ENCODE measurements at places on chromosomes 11 and 22.

DNA sequence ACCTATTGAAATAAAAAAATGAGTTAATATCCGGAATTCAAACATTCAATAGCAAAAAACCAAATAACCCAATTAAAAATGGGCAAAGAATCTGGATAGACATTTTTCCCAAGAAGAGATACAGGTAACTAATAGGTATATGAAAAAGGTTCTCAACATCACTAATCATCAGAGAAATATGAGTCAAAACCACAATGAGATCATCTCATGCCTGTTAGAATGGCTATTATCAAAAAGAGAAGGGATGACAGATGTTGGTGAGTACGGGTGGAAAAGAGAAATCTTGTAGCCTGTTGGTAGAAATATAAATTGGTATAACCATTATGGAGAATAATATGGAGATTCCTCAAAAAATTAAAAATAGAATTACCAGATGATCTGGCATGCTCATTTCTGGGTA is 26.9 kb upstream of the OR6M1 start:
- no peak for DNase-seq

GRCh38 chr11:115555336-115556090 is 51.3 kb upstream of the CADM1 start:
- no peak for DNase-seq

DNA sequence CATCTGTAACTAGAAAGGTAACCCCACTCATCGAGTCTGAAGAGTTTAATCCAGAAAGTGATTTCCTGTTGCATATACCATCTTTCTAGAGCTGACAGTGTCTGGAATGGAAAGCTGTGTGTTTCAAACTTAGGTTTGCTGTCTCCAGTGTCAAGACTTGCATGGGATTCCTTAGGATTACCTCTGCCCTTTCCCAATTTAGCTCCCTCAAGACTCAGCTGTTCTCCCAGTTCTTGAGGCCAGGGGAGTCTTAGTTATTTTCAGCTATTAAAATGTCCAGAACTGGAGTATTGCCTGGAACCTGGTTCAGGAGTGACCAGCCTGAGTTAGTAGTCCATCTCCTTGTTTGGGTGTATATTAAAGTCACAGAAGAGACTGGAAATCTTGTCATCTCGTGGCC is 25.0 kb upstream of the LDHA start:
- no peak for DNase-seq

DNA sequence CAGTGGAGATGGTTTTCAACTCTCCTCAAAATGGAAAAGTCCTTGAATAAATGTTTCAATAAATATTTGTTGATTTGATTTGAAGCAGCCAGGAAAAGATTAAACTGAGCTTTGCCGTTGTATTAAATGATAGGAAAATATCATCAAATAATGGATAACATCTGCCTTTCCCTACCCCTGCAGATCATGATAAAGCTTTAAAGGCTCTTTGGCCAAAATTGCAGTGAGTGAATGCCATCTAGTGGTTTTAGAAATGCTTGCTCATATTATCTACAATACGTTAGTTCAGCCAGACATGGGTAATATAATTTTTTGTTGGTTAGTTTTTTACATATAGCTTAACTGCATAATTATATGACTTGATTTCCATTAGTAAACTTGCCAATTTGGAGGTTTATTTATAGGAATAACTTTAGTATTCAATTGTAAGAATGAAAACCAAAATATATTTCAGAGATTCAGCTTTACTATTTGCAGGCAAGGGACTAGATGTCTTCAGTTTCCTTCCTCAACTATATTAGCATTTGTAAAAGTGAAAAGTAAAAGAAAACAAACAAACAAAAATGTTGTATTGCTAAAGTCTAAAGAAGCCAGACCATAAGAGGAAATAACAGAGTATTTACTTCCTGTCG is 159.2 kb downstream of the MSANTD4 start:
- DNase-seq = no peak

- DNase-seq = no peak
These were observed 110.0 kb downstream of the KIAA1671 start for GRCh38 chr22:25062386-25063085.

GRCh38 chr11:15451713-15452112 is 337.0 kb downstream of the INSC start:
- DNase-seq = no peak

- no peak for DNase-seq
These were observed 5.0 kb upstream of the MMP12 start for GRCh38 chr11:102879801-102880200.

DNA sequence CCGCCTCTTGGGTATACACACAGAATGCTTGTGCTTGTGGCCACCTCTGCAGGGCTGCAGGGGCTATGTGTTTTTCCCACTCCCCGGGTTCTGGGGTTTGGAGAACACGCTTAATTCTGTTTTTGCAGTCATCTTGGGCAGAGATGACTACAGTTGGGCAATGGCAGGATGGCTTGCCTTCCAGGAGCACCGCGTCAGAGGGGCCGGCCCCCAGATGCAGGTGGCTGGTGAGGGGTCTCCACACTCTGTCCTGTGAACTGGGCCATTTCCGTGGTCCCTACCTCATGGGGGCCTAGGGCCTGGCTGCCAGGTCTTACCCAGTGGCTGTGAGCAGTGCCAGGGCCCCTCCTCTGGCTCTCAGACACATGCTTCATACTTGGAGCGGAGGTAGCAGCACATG is 68.3 kb downstream of the CTTN start:
- no peak for DNase-seq

DNA sequence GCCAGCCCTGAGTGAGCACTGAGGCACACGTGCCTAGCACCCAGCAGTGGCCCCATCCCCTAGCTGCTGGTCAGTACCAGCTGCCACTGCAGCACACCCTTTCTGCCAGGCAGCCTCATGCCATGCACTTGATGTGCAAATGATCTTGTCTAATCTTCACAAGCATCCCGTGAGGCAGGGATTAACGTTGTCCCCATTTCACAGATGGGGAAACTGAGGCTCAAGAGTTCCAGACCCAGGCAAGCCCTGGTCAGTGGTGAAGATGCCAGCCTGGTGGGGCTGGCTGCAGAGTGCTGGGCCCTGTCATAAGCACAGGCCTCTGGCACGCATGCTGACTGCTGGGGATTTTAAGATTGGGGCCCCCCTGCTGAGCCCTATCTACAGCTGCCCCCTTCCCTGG is 8.4 kb upstream of the CDKN1C start:
- DNase-seq = no peak

DNA sequence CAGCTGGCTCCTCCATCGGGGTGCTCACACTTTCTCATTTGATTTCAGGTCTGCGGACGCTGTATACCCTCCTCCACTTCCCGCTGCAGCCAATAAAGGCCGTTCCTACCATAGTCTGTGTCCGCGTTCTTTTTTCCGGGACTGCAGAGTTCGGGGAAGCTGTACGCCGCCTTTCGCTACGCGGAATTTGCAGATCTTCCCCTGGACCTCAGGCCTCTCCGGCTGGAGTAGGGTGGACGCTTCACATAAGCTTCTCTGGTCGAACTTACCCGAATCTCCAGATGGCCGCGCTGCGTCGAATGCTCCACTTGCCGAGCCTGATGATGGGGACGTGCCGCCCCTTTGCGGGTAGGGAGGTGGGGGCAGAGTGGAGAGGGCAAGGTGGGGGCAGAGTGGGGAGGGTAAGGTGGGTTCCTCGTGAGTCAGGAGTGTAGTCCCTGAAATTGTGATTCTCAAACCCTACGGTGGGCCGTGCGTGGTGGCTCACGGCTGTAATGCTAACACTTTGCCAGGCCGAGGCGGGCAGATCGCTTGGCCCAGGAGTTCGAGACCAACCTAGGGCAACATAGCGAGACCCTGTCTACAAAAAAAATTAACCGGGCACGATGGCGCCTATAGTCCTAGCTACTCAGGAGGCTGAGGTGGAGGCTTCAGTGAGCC is 617 bp downstream of the CSKMT start:
- peak; percentile 60 for DNase-seq

DNA sequence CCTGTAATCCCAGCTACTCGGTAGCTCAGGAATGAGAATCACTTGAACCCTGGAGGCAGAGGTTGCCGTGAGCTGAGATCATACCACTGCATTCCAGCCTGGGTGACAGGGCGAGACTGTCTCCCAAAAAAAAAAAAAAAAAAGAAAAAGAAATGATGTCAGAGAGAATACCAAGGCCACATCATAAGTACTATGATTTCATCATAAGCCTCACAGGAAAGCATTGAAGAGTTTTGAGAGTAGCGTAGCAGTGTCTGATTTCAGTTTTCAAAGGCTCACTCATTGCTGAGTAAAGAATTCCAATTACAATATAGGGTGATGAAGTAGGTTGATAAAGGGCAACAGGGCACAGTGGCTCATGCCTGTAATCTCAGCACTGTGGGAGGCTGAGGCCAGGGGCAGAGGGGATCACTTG is 88.8 kb downstream of the MRTFA start:
- DNase-seq = no peak

DNA sequence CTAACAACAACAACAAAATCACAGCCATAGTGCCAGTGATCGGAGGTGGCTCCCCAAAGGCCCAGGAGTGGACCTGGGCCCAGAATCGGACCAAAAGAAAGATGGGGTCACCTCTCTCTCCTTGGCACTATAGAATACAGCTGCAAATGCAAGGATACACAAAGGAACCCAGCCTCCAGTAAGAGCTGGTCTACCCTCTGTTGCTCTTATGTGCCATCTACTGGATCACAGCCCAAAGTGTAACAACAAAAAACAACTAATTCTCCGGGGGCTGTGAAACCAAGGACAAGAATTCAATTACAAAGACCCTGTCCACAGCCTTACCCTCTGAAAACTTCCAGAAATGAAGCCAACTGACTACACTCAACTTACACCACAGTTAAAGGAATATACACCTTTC is 21.6 kb downstream of the OR8G5 start:
- DNase-seq = no peak

DNA sequence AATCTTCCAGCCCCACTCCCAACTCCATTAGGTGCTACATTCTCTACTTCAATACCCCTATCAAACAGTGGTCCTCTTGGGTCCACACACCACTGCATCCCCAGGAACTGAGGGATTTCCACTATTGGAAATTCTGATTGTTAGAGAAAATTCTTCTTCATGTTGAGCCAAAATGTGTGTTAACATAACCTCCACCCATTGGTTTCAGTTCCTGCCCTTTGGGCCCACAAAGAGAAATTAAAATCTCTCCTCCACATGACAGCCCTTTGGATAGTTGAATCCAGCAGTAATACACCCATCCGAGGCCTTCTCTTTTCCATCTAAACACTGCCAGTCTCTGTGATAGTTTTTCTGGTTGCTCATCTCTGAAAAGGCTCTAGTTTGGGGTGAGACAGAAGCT is 2.1 kb downstream of the VSIG2 start:
- no peak for DNase-seq

DNA sequence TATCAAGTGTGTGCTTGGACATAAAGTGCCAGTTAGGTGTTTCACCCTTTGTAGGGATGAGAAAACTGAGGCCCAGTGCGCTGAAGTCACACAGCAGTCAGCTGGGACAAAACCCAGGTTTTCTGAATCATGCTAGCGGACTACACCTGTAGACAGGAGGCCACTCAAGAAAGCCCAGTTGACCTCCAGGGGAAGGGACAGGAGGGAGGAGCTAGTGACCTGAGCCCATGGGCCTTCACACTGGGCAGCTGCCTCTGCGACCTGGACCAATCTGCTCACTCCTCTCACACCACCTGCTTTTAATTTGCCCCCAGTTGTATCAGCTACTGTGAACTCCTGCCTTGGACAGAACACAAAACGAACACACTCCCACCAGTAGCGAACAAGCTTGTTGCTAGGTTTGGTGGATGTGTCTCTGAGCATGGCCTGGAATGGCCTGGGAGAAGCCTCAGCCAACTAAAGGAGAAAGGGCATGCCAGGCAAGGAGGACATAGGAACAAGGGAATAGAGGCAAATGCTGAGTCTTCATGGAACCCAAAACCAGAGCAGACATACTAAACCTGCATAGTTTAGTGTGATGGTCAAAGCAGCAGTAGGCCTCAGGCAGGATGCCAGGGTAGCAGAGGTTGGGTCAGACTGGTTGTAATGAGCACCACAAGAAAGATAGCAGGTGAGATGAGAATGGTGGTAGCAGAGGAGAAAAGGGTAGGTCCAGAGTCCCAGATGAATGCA is 7.2 kb downstream of the LMO1 start:
- no peak for DNase-seq

- no peak for DNase-seq
These were observed 39.0 kb downstream of the OR4C45 start for GRCh38 chr11:50071584-50072225.

GRCh38 chr11:940496-941135 is 14.9 kb downstream of the AP2A2 start:
- no peak for DNase-seq

DNA sequence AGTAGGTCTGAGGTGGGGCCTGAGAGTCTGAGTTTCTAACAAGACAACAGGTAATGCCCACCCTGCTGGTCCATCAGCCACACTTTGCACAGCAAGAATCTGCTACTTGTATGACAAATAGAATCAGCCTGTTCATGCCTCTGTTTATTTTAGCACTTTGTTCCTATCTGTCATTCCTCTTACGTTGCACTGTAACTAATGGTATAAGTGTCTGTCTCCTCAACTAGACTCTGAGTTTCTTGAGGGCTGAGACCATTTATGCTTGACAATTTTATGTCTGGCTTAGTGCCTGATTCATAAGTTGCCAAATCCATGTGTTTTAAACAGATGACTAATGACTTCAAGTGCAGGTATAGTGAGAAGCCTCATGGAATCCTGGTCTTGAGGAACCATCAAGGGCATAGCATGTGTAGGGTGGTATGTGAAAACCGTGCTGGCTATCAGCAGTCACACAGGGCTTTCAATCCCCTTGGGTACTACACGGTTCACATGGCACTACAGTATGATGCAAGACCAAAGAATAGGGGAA is 209.7 kb downstream of the C11orf91 start:
- DNase-seq = no peak

DNA sequence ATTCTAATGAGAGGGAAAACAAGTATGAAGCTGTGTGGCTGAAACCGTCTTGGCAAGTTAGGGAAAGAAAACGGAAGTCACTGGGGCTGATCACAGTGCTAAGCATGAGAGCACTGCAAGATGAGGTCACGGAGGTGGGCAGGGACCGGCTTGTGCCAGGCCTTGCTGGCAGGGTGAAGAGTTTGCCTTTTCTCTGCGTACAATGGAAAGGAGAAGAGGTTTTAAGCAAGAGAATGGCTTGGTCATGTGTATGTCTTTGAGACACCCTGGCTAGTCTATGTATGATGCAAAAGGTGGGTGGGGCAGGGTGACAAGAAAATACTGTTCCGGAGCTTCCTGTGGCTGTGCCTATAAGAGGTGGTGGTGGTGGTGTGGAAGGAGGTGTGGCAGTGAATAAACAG is 567.9 kb downstream of the NTM start:
- no peak for DNase-seq

DNA sequence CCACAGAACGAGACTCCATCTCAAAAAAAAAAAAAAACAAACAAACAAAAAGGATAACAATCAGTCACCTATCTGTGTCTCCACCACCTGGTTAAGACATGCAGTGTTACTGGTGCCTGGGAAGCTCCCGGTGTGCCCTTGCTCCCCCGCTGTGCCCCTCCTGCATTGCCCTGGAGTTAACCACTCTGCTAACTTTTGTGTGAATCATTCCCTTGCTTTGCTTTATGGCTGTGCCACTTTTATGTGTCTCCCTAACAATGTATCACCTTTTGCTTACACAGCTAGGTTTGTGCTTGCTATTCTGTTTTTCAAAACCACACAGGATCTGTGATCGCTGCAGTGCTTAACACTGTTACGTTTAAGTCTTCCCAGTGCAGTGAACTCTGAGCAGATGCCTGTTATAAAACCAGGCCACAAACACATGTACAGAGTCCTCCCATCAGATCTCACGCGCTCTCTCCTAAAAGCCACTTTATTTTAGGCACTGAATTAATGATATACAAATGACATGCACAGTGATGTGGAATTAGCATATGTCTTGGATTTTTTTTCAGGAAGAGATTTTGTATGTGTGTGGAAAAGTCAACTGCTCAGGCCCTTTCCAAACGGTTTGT is 69.9 kb downstream of the BUD13 start:
- no peak for DNase-seq

Measured in amygdala (tissue), 56 donors.